CD4-positive, alpha-beta T cell treated with Interleukin-10 for 1 hour (primary cell): ENCODE measurements at places on chromosomes 3 and 15.

- no peak for DNase-seq
Measured at GRCh38 chr3:39812537-39812936, 3.1 kb downstream of the MYRIP start.

DNA sequence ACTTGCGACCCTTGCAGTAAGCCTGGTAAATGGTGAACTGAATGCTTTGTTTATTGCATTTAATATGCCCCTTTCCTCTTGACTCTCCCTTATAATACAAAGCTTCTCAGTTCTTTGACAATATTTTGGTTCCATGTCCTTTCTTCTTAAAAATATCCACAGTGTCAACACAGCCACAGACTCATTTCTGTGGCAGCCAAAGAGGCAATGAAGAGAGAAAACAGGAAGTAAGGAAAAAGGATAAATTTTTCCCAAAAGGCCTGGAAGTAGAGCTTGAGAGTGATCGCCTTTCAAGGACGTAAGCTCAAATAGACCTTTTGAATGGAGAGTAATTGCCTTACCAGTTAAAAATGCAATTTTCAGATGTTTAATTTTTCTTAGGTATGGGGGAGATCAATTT, 59.4 kb downstream of the PEX5L start:
- no peak for DNase-seq

DNA sequence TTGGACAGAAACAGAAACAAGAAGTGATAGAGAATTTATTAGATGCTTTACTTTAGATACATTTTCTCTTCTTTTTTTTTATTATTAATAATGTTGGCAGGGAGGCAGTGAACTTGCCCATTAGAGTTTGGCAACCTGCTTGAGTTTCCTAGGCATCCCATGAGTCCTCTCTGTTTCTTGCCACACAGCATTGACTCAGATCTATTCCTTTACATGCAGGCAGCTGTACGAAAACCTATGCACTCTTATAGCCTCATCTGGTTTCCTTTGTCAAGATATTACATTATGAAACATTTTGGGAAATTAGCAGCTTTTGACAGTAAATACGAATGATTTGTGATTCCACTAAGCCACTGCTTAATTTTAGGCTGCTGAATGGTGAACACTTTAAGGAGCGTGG, 23.3 kb downstream of the IL1RAP start:
- no peak for DNase-seq

- DNase-seq, result no peak
Measured at GRCh38 chr15:70974004-70974832, 81.6 kb downstream of the LRRC49 start.

GRCh38 chr3:51974963-51975851, at the start of gene ABHD14A:
TSS of gene ABHD14A (plus strand) at chr3:51975064. CDS start at chr3:51975136, 72 bp downstream.
- peak; percentile 84 for DNase-seq

DNA sequence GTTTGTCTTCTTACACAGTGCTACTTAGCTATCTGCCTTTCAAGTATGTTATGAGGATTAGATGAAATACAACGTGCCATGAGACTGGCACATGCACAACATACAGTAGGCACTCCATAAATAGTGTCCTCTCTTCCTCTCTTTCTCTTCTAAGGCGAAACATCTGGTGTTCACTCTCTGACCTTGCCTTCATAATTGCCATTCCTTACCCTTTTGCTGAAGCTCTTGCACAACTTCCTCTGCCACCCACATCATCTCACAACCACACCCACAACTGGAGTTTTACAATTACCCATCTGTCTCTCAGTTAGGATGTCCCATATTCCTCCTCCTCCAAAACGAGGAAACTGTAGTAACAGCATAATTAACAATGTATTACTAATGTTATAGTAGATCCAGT, 26.4 kb upstream of the ACP3 start:
- DNase-seq, result no peak

GRCh38 chr15:43749690-43750345, 3.6 kb downstream of the PDIA3 start:
- DNase-seq, result peak; percentile 75

DNA sequence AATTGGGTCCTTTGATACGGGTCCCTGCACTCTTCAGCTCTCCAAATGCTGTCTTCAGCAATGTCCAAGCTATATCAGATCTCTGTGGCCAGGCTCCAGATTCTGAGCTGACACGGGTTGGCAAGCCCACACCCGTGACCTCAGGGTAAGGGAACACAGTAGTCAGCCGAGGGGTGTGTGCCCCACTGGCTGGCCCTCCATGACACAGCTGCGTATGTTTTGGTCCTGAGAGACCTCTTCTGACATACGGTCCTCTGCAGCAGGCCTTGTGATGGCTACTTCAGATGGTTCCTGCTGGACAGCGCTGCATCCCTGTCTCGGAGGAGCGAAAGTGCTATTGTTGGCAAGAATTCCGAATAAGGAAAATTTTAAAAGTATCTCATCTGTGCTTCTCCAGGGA, 85.2 kb upstream of the ADAMTS17 start:
- DNase-seq, result no peak

GRCh38 chr15:66713843-66714508, 11.9 kb downstream of the SMAD6 start:
- DNase-seq, result no peak

DNA sequence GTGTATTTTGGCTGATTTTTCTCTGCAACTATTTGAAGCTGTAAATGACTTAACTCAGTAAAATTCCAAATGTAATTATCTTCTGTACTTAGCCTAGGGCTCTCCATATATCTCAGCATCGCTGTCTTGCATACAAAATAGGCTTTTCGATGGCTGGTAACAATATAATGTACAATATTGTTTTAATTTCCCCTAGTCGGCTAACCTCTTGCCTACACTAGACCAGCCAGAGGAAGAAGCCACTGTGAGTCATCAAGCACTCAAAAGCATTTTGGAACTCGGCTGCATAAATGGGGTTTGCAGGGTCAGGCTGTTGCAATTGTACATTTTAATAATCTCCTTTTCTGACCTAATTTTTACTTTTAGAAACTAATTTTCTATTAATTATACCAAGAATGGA, 583.8 kb downstream of the FOXP1 start:
- no peak for DNase-seq

DNA sequence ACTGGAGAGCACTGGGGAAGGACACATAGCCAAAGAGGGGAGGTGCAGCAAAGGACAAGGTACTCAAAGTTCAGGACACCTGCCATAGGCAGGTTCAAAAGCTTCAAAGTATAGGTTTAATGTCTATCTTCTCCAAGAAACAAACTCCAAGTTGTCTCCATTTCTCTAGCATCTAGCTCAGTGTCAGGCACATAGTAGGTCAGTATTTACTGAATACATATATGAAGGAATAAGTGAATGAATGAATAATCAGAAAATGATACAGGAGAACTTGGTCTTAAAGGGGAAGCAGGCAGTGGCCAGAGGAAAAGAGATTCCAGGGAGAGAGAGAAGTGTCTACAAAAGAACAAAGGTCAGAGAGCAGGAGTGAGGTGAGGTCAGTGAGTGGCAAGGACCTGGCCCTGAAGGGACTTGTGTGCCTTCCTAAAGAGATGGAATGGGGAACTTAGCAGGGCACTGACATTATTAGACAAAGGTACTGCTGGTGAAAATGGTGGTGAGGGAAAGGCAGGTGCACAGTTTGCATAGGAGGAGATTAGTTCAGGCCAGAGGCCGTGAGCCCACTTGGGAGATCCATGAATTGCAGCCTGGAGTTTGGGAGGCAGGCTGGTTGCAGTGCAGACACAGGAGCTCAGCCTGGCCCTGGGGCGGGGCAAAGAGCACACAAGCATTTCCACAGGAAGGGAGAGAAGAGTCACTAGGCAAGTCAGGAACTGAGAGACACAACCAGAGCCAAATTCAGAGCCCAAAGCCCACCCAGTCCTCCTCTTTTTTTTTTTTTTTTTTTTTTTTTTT, 21.4 kb downstream of the TBC1D2B start:
- DNase-seq, result no peak

DNA sequence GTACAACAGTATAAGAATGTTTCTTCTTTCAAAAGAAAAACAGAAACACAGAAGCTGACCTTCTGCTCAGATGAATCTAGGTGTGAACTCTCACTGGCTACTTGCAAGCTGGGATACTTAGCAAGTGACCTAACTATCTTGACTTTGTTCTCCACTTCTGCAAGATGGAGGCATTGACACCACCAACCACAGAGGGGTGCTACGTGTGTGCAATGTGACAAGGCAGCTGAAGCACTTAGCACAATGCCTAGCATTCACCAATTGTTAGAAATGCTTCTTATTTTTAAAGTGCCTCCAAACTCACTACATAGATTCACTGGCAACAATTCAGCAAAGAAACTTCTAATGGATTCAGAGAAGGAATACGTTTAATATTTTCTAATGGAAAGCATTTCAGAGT, 331.4 kb upstream of the WNT5A start:
- DNase-seq, result no peak

DNA sequence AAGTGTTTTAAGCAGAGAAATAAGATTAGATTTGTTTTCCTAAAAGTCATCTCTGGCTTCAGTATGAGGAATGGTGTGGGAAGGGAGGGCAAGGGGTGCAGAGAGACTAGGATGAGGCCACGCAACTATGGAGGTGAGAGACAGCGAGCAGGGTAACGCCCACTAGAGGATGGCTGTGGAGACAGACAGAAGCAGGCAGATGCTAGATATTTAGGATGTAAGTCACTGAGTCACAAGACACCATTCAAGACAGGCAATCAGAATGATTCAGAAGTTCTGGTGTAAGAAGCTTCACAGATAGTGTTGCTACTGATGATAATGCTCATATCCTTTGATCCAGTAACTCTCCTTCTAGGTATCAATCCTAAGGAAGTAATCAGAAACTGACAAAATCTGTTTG, 19.1 kb downstream of the HSPBAP1 start:
- DNase-seq, result no peak

GRCh38 chr15:88748651-88749050, 54.6 kb upstream of the ACAN start:
- no peak for DNase-seq

DNA sequence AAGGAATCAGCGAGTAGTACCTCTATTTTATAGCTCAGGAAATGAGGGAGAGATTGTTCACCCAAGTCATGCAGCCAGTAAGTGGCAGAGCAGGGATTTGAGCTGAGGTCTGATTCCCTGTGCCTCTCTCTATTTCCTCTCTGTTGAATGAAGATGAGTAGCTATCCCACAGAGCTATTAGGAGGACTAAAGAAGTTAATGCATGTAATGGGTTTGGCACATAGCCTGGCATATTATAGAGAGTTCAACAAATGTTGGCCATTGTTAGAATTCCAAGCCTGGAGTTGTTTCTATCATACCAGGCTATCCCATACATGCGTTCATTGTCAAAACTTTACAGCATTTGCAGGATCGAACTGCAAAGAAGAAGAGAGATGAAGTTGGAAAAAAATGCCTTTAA, 21.8 kb upstream of the KLHL6 start:
- no peak for DNase-seq

DNA sequence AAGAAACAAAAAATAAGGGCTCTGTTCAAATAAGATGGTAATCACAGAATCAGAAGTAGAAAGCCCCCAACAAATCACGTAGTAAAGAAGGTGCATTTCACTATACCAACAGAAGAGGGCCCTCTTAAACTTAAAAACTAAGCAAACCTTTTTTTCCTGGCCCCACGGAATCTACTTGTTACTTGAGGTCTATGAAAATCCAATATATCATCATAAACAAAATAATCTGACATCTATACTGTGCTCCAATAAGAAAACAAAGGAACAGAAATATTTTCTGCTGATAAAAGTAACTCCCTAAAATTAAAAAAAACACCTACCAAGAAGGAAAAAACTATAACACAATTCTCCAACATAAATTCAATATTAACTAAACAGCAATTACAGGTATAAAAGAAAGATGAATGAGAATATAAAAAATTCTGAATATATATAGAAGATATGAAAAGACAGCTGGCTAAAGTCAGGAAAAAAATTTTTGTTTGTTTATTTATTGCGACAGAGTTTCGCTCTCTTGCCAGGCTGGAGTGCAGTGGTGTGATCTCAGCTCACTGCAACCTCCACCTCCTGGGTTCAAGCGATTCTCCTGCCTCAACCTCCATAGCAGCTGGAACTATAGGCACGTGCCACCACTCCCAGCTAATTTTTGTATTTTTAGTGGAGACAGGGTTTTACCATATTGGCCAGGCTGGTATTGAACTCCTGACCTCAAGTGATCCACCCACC, 81.8 kb downstream of the CLASP2 start:
- DNase-seq, result peak; percentile 52

DNA sequence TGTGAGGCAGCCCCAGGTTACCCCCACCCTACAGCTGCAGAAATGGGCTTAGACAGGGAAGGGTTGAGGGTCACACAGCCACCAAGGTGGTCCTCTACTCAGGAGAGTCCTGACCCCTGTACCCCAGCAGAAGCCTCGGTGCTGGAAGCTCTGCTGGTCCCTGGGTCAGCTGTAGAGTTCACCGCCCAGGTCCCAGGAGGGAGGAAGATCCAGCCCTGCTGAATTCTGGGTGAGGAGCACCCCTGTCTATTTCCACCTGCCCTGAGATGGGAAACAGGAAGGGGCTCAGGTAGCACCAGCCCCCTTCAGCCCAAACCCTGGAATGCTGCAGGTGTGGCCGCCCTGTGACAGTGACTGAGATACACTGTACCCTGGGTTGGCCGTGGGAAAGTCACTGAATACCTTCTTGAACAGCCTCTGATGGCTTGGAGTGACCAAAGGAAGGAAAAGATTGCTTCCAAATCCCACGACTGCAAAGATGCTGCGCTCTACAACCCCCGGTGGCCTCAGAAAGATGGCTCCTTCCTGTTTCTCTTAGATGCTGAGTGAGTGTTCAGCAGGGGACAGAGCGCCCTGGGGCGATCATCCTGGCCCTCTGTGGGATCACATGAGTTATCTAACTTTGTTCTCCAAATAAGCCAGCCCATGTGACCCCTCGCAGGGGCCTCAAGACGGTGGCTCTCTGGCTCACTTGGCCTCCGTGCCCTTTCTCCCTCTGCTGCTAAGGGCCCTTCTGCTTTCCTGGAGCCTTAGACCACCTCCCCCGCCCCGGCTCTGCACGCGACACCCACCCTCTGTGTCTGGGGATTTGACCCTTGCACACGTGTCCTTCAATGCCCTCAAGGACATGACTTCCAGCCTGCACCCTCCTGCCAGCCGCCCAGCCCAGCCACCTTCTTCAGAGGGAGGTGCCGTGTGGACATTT, 141.9 kb downstream of the NSMCE3 start:
- DNase-seq, result no peak

DNA sequence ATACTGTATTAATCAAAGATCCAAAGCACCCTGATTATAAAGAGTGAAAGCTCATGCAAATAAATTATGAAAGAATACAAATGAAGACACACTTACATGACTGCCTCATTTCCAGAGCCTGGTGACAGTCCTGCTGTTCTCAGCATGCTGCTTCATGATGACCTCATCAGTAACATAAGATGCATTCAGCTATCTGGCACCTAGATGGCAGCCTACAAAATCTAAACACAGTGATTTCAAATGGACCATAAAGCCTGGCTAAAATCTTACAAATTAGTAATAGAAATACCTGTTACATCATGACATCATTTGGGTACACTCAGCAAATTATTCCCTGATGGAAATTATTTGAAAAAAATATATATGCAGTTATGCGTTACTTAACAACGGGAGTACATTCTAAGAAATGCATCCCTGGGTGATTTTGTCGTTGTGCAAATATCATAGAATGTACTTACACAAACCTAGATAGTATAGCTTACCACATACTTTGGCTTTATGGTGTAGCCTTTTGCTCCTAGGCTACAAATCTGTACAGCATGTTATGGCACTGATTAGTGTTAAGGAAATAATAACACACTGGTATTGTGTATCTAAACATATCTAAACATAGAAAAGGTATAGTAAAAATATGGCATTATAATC, 207.2 kb downstream of the EPHA3 start:
- DNase-seq, result no peak

- DNase-seq, result no peak
Measured at GRCh38 chr15:27899583-27900285, 199.4 kb downstream of the OCA2 start.
